ENCODE measurements at places on chromosomes 12 and 14.

DNA sequence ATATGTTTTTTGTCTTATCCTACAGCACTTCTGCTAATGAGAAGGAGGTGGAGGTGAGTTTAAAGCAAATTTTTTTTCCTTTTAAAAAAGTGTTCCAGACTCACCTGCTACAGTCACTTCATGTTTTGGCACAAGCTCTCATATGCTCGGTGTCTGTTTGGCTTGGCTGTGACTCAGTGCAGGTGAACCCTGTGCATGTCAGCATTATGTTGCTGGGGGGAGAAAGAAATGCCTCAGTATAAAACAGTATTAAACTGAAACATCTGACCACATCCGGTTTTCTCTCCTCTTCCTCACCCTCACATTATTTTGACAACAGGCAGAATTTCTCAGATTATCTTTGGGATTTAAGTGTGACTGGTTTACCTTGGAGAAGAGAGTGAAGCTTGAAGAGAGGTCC is 105.2 kb downstream of the DNAI7 start:
- no peak for DNase-seq

- DNase-seq = no peak
Measured at GRCh38 chr14:70558356-70558755, 23.6 kb upstream of the ADAM20 start.

DNA sequence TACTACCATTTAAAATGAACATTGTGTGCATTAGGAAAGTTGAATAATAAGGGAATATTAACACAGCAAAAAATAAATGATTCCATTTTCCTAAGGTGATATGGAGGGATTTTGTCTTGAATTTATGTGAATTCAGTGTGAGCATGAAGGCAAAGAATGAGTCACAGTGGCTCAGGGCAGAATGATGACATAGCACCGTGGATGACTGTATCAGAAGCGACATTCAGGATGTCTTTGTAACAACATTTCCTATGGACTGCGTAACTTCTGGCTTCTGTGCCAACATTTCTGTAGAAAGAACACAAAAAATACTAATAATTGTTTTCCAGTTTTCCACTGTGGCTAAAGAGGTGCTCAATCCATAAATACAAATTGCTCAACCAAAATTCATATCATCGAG is 54.6 kb downstream of the TTC8 start:
- DNase-seq = no peak

GRCh38 chr14:70118064-70118463 is 70.7 kb downstream of the SLC8A3 start:
- no peak for DNase-seq

GRCh38 chr12:122835750-122836026 is 431 bp downstream of the HIP1R start:
- DNase-seq = peak; percentile 37
